Naive thymus-derived CD8-positive, alpha-beta T cell (primary cell): ENCODE measurements at places on chromosomes 1 and 21. TPM values are rescaled to one million over a fixed set of nuclear protein-coding genes. Genes with fewer than 3 reads are reported as not detected.

DNA sequence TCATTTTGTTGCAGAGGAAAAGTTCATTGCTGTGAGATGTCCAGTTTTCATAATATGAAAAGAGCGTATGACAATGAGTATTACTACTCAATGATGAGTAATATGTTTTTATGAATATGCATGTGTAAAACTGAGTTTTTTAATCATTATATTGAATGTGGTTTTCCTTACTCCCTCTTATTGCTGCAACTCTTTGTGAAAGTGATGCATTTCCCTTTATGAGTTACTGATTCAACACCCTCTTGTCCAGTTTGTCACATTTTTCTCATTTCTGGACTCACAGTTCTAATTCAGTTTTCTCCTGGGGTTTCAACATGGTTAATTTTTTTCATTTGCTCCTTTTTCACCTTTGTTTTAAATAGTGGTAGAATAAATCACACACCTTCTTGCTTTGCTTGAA is 35.2 kb upstream of the KCNJ15 start:
- no peak for DNase-seq

DNA sequence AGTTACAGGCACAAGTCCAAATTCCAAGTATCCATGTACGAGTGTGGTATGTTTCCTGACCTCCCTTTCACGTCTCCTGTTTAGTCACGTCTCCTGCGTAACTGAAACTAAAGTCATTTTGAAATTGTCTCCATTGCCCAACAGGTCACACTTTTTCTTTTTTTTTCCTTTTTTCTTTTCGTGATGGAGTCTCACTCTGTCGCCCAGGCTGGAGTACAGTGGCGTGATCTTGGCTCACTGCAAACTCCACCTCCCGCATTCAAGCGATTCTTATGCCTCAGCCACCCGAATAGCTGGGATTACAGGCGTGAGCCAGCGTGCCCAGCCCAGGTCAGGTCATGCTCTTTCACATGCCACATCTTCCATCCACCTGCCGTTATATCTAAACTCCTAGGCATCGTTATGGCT is 38.2 kb downstream of the L1TD1 start:
- DNase-seq: no peak

GRCh38 chr1:245715970-245716369 is 561.2 kb downstream of the KIF26B start:
- no peak for DNase-seq

DNA sequence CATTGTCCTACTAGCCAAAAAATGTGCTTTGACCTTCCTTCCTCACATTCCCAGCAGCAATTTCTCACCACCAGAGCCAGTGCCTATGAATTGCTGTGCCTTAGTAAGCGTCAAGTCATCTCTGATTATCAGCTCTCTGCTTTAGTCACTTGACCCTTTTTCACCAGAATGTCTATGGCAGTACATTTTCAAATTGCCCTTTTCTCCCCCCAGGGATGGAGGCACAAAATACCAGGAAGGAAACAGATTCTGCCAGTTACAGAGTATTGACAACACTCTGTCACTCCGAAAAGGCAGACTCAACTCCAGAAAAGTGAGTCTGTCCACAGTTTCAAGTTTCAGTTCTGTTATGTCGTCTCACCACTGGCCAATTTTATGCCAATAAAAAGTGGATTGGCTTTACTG is 167.4 kb downstream of the TNFSF18 start:
- DNase-seq: no peak

DNA sequence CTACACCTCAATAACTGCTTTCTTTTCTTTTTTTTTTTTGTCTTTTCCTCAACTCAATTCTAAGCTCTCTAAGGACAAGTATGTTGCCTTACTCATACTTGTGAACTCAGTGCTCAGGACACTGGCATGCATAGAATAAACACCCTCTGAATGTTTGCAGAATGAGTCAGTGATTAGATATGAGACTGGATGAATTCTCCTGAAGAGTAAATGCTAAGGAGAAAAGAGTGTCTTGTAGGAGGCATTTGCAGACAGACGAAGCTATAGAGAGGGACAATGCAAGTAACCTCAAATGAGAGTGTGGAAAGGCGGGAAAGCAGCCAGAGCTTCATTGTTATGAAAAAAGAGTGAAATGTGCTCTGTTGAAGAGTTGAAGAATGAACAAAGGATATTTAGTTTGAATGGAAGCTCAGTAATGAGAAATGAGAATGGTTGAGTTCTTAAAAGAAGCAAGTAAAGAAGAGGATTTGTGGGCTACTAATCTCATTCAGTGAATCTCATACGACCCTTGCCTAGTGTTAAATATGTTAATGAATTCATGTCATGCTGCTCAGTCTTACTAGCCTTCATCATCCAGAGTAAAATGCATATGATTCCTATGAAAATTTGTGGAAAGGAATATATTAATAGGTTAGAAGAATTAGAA is 166.1 kb upstream of the DPYD start:
- DNase-seq: no peak

DNA sequence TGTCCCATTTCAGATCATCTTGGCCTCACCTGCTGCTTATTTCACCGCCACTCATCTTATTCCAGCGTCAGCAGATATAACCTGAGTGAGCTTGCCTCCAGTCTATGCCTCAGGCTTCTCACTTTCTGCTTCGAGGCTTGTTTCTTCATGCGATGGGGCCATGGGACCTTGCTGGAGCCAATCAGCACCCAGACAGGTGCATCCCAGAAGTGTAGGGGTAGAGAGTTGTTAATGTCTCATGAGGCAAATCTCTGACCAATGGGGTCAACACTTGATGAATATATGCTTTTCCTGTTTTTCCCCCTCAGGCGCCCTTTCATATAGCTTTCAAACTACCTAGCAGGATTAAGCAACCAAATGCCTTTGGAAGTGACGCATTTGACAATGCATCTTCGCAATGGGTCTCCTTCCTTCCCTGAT is 935 bp upstream of the YIPF1 start:
- DNase-seq: no peak

TRIM62 gene
- total RNA-seq: 17.6 TPM

DNA sequence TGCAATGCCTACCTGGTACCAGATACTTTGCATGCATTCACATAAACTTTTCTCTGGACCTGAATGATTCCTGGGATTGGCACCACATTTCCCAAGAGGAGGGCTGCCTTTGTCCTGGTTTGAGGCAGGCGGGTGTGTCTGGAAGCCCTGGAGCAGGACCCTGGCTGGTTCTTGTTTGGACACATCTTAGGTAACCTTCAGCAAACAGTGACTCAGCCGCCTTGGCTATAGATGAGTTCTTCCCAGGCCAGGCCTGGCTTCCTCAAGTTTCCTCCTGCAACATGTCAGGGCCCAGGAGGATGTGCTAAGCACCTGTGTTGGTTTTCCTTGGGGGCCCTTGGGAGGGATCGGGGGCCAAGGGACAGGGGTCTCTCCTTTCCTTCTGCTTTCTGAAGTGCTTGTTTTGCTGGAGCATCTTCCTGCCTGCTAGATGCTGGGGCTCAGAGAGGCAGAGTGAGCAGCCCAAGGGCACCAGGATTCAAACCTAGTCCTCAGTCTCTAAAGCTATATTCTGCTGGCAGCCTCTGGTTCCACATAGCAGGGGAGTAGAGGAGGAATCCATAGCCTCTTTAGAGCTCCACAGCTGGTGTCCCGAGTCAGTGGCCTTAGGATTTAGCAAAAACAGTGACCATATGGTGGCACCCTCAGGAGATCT is 38.2 kb downstream of the PAX7 start:
- DNase-seq: no peak

- DNase-seq: no peak
Observed at GRCh38 chr1:168555508-168556046, 11.8 kb upstream of the XCL2 start.

DYNLT4 gene
- 1.2 TPM for total RNA-seq

PHF13 gene
- total RNA-seq: 8.4 TPM

GRCh38 chr1:30650038-30650967 is 73.1 kb downstream of the MATN1 start:
- DNase-seq: no peak

GRCh38 chr1:3630914-3631313 is 6.1 kb downstream of the TPRG1L start:
- no peak for DNase-seq

GRCh38 chr1:227541129-227541528 is 22.2 kb upstream of the ZNF678 start:
- no peak for DNase-seq

DNA sequence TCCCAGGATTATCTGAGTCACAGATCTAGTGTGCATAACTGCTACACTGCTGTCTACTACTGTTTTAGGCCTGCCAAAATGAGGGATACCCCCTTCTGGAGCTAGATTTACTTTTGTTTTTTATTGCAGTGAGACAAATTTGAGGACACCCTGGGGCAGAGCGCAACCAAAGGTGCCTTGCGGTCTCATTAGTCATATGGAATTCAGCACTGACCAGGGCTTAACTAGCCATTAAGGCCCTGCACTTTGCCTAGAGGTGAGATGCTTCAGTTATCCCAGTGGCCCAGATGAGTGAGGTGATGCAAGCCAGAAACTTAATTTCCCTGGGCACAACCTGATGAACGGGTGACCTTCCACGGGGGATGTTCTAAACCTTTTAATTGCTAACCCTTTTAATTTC is 998 bp upstream of the SPAG17 start:
- DNase-seq: no peak

CXADR gene
- 0.99 TPM for total RNA-seq

GRCh38 chr1:7513081-7513480 is 258.0 kb upstream of the VAMP3 start:
- no peak for DNase-seq

GRCh38 chr21:18493422-18493821 is 89.8 kb upstream of the TMPRSS15 start:
- no peak for DNase-seq

HMCN1 gene
- total RNA-seq: 0.14 TPM

DNA sequence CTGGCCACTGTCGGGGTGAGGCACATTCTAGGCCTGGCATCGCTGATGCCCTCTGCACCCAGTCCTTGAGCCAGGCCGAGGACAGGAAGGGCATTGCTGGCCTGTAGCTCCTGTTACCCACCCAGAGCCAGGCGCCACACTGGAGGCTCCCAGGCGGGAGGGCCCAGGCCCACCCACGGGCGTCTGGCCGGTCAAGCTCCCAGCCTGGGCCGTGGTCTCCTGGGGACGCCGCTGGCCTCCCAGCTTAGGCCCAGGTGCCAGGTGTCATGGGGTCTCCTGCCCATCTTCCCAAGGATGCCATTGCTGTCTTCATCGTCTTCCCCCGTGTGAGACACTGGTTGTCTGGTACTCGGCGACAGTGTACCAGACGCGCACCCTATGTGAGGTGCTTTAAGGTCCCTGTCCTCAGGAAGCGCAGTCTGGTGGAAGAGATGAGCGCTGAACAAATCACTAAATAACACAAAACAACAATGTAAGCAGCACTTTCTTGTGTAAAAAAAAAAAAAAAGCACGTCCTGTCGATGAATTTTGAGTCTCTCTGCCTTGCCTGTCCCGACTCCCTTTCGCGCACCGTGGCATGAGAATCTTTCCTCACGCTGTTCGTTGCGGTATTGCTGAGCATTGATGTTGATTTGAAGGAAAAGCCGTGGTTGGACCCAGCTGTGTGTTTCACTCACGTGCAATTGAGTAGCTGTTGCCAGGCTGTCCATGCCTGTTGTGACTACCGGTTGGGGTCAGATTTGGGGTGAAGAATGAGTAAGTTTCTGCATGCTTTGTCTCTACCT is 27.0 kb upstream of the TRAPPC10 start:
- no peak for DNase-seq

NDUFV3 gene
- total RNA-seq: 35.9 TPM

KRTAP13-2 gene
- total RNA-seq: not detected
